ENCODE measurements at places on chromosomes 13 and 19.
A peak's percentile ranks its signal among the peaks of the same experiment; 100 is the strongest.

GRCh38 chr19:39146091-39146490 lies 20.5 kb downstream of the PAK4 start:
- DNase-seq = no peak

DNA sequence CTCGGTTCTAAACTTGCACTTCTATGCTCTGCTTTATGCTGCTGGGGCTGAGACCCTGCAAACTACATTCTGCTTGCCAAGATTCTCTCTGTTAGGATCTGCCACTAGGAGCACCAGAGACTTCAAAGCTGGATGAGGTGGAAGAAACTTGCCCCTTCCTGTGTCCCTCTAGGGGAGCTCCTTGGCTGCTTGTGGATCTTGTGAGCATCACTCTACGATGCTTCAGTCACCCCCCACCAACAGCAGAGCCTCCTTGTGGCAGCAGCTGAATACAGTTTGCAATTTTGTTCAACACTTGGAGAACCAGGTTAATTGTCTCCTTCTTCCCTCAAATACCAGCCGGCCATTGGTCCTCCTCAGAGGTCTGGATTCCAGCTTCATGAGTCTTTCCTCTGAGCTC lies 310.6 kb downstream of the FGF14 start:
- no peak for DNase-seq

- DNase-seq = no peak
Measured at GRCh38 chr13:74986609-74987008, 495.4 kb downstream of the TBC1D4 start.

GRCh38 chr13:105116966-105117365 lies 1418.5 kb downstream of the EFNB2 start:
- DNase-seq = no peak

GRCh38 chr19:30444253-30444671 lies 72.1 kb downstream of the ZNF536 start:
- DNase-seq = no peak

DNA sequence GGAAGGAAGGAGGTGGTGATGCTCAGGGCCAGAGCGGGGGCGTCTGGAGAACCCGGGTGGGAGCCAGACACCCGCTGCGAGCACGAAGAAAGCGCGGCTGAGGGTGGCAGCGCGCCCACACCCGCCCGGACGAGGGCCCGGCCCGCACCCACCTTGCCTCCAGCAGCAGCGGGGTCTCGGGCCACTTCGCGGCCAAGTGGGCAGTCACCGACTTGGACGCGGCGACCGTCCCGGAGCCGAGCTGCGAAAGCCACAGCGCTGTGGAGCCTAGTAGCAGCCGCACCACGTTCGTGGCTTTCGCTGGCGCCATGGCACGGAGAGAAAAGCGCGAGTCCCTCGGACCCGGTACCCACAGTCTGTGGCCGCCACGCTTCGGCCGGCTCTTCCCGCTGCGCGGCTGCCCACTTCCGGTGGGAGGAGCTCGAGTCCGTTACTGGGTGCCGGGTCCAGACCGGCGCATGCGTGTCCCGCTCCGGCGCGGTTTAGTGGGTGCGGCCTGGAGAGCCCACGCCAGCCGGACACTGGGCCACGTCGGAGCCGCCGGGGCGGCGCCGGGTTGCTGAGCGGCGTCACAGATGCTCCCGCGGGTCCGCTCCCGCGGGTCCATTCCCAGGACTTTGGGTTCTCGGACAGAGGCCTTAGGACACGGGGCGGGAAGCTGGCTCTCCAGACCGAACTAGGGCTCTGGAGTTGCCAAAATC lies at the start of gene UGGT2:
TSS of gene UGGT2 (minus strand) at position 399 of the 701 bp plus-strand sequence. CDS start at position 310, 89 bp downstream.
- no peak for DNase-seq

DNA sequence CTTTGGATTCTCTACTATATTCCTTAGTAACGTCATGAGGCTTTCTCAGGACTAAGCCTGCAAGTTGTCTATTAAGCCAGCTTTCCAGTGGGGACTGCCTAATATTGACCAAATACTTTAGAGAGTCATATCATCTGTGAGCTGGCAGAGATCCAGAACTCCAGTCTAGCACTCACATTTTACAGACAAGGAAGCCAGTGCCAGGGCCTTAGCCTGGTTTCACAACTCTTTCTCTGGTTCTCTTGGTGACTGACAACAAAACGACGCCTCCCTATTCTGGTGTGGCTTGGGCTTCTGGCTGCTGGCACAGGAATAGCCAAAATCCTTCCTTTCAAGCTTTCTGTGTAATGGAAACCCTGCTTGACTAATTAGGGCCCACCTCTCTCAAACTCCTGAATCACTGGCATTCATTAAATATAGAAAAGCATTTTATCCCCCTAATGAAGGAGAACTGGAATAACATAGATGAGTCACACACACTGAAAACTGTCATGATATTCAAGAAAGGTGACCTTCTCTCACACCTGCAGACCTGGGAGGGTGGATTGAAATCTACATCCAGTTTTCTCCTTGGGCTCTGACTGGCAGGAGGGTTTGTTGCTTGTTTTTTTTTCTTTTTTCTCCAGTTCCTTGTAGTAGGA lies 75.2 kb upstream of the UBL3 start:
- DNase-seq = no peak

DNA sequence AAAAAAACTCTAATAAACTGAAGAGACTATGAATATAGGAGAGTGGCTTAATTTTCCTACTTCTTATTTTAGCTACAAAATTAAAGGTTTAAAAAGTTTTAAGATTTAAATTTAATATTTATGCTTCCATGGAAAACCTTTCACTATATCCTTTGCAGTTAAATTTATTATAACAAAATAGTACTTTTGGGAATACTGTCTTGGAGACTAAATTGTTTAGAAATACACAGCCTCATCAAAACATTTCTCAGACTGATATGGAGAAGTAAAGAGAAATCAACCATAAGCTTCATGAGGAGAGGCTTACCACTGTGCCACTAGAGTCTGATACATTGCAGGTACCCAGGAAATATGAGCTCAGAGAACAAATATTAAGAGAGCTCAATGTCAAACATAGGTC lies 436.5 kb downstream of the KCTD12 start:
- no peak for DNase-seq

- no peak for DNase-seq
Measured at GRCh38 chr19:57245959-57246358, 5.5 kb downstream of the ZNF805 start.

DNA sequence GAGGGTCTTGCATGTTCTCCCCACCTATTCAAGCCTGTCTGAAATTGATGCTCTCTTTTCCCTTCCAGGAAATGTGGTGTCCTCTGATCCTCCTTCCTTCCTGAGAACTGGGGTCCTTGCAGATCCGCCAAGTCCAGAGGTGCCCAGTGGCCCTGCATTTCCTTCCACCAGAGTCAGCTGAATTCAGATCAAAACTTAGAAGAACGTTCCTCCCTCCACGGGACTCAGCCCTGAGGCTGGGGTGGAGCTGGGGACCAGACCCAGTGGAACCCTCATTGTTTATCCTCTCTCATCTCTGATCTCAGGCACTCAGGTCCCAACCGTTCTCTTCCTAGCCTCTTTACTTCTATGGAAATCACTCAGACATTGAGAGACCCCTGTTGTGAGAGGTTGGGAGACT lies 477.3 kb downstream of the TSHZ3 start:
- DNase-seq = no peak

GRCh38 chr13:110912651-110913051 lies 2.2 kb downstream of the ANKRD10 start:
- no peak for DNase-seq

DNA sequence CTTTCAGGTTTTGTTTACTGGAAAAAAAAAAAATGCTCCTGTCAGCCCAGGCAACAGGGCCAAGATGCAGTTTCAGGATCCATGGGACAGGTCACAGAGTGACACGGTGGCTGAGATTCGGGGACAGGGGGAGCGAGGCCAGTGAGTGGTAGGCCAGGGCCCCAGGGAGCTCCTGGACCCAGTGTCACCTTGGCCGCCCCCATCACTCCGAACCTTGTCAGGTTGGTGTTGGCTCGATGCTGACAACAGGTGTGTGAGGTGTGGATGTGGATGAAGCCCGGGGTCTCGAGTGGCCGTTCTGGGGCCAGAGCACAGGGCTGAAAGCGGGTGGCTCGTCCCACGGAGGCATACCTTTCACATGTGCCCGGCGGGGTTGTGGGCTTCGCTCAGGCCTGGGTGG lies 6.1 kb upstream of the UQCR11 start:
- DNase-seq = no peak

- DNase-seq = no peak
Measured at GRCh38 chr19:6038634-6039405, 60.9 kb upstream of the RANBP3 start.

DNA sequence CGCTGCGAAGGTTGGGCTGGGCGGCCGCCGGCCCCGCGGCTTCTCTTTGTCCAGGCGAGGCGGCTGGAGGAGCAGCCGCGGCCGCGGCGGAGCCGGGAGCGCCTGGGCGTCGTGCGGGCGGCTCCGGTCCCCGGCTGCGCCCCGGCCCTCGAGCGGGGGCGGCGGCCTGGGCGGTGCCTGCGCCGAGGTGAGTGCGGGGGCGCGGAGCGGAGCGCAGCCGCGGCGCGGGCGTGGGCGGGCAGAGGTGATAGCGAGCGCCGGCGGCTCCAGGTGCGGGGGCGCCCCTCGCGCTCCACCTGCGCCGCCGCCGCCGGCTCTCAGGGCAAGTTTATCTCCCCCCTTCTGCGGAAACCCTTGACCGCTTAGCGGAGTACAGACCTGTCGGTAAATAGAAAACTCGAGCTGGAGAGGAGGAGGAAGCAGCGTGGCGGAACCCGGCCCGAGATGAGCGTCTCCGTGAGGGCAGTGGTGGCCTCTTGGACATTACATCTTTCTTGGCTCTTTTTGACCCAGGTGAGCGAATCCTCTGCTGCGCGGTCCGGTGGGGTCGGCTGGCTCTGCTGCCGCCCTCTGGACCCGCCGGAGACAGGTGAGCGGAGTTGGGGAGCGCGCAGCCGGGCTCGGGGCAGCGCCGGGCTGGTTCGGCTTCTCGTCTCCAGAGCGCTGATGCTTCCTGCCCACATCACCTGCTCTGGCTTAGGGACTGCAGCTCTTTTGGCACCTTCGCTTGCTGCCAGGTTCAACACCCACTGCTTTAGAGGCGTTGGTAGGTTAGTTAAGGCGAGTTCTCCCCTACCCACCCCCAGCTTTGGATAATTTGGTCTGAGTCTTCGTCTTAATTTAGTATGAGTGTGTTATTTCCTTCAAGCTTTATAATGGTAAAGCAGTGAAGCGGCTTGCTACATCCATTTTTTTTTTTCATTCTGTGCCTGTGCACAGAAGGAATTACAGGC lies at the start of gene MTUS2:
TSS of gene MTUS2 (plus strand) at position 241 of the 953 bp plus-strand sequence.
- DNase-seq = no peak

DNA sequence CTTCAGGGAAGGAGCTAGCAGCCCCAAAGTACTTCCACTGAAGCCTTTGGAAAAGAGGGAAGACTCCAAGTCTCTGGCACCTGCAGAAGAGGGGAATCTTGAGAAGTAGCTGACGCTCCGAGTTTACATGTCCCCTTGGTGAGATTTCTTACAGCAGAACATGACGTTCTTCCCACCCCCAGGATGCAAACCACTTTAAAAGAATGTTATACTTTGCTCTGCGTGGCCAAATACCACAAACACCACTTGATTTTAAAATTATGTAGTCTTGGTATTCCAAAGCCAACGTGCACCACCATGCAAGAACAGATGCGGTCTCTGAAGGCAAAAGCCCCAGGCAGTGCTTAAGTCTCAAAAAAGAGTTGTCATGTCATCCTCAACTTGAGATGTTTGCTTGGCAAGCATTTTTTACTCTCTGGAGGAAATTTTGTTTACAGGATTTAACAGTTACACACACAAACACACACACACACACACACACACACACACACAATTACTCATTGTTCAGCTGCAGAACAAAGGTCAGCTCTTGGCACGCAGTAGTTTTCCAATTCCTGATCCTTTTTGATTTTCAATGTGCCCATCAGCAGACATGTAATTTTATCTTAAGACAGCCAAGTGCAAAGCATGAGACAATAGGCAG lies 106.1 kb downstream of the RGCC start:
- no peak for DNase-seq

DNA sequence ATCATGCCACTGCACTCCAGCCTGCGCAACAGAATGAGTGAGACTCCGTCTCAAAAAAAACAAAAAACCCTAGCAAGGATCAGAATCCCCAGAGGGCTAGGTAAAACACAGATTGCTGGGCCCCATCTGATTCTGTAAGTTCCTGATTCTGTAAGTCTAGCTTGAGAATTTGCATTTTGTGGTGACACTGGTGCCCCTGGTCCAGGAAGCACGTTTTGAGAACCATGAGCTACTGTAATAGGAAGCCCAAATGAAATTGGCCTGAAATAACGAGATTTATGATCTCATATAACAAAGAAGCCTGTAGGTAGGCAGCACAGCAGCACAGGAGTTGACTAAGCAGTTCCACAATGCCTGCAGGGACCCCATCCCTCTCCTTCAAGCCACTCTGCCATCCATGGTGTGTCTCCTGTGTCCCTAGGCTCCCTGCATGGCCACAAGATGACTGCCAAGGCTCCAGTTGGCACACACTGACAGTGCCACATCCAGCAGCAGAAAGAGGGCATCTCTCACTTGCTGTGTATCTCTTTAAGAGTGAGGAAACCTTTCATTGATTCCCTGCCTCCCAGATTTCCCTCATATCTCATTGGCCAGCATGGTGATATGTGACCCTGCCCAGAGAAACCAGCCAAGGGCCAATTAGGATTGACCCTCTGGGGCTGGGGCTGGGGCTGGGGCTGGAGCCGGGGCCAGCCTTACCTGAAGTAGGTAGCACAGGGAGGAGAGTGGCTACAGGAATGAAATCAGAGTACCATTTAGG lies 21.7 kb downstream of the SIPA1L3 start:
- peak; percentile 51 for DNase-seq

DNA sequence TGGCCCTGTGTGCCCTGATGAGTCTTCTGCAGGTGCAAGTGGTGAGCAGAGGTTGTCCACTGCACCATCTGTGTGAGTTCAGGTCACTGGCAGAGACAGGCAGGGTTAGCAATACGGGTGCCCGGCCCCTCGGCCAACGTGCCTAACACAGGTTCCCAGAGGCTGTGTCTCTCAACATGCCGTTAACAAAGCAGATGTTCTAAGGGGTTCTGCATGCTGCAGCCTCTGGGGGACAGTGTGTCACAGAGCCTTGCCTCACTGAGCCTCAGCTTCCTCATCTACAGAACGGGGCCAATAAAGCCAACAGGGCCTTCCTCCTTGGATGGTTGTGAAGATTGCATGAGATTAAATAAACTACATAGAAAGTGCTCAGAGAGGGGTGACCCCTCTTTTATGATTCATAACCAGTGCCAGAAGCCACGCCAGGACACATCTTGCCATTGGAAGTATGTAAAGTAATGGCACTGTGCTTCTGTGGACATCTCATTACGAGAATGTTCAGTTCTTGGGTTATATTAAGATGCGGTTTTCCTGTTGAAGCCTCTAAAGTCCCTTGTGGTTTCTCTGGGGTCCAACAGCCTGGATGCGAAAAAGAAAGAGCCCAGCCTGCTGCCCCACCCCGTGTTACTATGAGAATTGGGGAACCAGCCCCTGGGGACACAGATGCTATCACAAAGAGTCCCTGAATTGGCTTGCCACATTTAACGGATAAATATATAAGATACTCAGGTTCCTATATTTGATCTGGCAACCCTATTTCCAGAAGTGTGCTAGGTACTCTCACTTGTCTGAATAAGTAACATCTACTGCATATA lies 11.2 kb upstream of the ARHGEF18 start:
- peak; percentile 56 for DNase-seq

DNA sequence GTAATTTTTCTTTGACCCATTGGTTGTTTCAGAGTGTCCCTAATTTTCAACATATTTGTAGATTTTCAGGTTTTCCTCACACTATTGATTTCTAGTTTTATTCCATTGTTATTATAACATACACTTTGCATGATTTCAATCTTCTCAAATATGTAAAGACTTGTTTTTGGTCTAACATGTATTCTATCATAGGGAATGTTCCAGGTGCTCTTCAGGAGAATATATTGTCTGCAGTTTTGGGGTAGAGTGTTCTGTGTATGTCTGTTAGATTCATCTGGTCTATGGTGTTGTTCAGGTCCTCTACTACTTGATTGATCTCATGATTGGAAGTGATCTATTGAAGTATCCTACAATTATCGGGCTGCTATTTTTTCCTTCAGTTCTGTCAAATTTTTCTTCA lies 440.9 kb upstream of the MIR17HG start:
- no peak for DNase-seq
